GM12878 (cell line): ENCODE measurements at places on chromosomes 13 and 19.

GRCh38 chr13:90719461-90719860 lies 628.0 kb upstream of the MIR17HG start:
- DNase-seq, result no peak

DNA sequence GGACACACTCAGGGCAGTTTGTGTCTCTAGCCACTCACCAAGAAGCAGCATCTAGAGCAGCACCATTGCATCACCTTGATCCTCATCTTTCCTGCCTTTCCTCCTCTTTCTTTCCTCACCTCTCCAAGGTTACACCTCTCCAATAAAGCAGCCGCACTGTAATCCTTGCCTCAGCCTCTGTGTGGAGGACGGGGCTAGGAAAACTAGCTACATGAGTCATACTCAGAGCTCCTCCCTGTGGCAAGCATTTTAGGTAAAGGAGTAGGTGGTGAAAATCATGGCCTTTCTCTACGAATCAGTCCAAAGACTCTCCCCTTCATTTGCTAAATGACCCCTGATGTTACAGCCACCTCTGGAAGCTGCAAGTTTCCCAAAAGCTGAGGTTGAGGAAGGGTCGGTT lies 108.9 kb downstream of the DNAJC15 start:
- no peak for DNase-seq

DNA sequence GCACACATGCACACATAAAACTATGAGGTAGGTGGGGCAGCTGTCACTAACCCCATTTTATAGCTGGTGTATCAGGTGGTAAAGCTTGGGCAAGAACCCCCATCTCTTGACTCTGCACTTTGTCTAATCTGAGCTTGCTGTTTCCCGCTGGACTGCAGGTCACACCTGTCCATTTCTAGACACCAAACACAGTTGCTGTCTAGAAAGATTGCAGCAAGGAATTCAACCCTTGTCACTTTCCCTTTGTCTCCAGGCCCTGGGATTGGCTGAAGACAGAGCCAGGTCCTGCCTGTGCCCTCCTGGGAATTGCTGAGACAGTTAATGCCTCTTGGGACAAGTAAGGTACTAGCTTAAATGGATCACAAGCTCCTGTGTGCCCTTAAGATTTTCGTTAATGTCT lies 83.8 kb downstream of the RNASEH2B start:
- DNase-seq, result no peak

- DNase-seq, result no peak
These were observed 25.7 kb upstream of the FREM2 start for GRCh38 chr13:38661010-38661675.

DNA sequence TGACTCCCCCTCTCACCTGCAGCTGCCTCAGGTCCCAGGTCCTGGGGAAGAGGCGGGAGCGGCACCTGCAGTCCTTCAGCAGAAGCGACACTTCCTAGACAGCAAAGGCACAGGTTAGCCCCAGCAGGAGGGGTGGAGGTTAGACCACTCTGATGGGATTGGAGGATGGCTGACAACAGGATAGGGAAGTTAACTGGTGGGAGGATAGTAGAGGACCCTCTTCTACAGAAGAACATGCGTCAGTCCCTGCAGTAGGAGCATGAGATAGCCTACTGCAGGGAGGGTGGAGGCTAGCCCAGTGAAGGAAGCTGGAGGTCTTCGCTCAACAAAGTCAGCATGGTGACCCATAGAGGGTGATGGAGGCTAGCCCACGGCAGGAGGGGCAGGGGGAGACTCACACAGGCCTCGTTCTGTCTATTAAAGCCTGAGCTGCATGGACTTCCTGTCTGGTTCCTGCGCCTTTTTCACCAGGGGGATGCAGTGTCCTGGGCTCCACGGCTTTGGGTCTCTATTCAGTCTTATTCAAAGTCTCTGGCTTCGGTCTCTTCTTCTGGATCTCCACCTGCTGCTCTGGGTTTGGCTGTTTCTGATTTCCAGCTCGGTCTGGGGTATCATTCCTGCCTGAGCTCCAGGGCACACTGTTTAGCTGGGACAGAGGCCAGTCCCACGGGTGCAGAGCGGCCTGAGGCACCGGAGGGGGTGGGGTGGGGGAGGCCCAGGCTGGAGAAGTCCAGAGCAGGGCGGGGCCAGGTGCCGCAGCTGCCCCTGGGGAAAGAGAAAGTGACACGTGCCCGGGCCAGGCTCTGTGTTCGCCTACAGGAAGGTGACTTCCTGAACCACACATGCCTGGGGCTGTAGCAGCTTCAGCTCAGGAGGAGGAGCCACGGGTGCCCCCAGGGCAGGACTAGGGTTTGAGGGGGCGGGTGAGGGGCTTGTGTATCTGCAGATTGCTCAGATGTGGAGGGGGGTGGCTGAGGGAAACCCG lies 7.3 kb downstream of the IFNL3 start:
- DNase-seq, result peak; percentile 45

DNA sequence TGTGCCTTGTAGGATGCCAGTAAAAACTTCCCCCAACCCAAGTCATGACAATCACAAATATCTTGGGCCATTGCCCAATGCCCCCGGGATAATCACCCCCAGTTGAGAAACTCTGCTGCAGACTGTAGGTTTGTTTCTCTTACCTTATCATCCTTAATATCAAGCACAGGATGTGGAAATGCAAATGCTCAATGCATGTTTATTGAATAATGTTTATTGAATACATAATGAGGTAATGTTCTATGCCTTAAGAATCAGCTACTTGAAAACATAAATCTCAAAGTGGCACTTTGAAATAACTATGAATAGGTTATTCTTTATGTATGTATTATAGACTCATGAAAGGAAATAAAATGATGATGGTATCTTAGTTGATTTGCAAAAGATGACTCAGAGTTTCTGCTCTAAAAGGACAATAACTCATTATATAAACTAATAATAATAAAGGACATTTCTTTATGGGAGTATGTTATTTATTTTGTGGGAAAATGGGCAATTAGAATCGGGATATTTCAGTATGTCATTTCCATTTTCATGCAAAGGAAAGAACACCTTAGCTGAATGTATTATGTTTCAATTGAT lies 414.2 kb downstream of the EFNB2 start:
- no peak for DNase-seq

DNA sequence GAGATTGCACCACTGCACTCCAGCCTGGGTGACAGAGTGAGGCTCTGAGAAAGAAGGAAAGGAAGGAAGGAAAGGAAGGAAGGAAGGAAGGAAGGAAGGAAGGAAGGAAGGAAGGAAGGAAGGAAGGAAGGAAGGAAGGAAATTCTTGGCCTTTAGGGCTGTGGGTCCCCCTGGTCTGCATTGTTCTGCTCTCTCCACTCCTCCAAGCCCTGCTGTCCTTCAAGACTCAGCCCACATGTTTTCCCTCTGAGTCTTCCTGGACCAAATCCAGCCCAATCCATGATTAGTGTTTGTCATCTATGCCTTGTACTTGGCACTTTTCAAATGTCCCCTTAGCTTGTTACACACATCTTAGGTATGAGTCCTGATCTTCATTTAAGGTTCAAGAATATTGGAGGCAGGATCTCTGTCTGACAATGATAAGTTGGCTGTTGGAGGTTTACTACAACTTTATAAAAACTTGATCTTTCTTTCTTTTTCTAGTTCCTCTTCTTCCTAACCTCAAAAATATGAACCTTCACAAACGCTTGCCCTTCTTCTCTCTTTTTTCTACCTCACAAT lies 48.8 kb upstream of the INTS6 start:
- DNase-seq, result no peak

GRCh38 chr13:94298346-94298745 lies 181.1 kb downstream of the DCT start:
- DNase-seq, result no peak

DNA sequence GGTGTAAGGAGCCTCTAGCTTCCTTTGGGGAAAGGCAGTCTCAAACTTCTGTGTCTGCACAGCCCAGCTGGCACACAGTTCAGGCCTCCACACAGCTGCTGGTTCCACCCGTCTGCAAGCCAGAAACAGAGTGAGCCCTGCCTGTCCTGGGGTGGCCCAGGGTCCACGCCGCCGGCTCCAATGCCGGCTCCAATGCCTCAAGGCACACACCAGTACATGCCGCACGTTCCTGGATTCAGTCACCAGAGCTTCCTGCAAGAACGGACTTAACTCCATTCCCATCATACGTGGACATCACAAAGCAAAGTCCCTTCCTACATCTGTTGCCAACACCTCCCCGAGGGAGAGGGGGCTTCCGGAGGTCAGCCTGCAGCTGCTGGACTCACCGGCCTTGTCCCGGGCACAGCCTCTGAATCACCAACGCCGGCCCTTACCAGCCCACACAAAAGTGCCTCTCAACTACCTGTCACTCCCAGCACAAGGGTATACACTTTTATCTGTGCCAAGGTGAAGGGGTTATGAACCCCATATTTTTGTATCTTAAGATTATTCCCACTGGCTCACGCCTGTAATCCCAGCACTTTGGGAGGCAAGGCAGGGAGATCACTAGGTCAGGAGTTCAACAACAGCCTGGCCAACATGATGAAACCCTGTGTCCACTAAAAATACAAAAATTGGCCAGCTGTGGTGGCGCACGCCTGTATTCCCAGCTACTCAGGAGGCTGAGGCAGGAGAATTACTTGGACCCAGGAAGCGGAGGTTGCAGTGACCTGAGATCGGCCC lies 8.5 kb downstream of the SH3GL1 start:
- DNase-seq, result no peak

DNA sequence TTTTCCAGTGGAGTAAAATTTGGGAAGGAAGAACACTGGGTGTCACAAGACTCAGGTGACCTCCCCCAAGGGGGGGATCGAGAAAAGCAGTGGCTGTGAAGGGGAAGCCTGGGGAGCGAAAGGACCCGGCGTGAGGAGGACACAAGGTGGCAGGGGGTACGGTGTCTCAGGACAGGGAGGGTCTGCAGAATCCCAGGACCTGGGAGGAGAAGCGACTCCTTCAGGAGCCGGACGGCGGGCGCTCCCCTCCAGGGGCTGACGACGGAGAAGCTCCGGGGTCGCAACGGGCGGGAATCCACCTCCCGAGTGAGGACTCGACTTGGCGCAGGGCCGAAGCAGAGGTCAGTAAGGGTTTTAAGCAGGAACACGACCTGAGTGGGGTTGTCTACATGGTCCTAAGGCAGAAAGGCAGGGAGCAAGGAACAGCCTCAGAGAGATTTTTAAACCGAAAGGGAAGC lies 529 bp downstream of the ZNF836 start:
- DNase-seq, result no peak

DNA sequence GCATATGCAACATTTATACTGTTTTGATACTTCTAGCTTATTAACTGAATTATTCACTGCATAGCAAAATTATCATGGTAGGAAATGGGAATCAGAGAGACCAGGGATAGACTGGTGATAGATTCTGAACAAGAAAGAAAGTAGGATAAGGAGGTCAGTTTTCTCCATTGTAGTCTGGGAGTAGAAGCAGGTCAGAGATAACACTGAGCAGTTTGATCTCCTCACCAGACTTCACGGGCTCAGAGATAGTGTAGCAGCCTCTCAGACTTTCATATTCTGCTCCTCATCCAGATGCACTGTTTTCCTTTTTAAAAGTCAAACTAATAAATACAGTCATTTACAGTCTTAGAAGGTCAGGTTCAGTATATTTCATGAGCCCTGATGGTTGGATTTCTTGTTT lies 56.0 kb upstream of the MYO16 start:
- no peak for DNase-seq

DNA sequence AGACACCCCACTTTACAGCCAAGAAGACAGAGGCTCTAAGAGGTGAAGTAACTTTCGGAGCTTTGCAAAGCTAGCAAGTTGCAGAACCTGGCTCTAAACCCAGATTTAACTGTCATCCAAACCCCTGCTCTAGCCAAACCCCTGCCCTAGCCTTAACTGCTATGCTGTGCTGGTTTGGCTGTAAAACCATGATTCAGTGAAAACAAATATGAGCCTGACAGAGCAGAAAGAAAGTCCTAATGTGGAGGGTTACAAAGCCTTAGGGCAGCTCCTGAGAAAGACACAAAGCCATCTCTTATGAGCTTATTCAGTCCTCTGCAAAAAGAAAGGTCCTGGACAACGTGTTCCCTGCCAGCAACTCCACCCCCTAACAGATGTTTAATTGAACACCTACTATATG lies 172.8 kb downstream of the KATNAL1 start:
- DNase-seq, result no peak

DNA sequence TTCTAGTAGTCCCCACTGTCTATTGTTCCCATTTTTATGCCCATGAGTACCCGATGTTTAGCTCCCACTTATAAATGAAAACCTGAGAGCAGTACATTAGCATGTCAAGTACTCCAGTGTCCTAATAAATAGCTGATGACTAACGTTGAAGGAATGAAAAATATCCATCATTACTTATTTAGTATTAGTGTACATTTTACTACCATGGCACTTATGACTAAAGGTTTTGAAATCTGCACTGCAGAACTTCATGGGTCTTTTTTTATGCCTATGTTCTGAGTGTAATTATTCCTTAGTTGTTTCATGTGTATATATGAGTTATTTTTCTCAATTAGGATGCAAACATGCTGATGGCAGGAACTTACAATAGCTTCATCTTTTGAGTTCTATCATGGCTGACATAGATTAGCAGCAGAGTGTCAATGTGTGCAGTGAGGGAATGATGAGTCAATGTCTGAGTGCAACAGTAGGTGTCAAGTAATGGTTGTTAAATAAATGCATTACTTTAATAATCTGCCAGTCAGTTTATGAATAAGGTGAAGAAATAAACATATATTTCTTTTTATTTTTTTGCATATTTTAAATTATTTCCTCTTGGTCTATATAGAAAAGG lies 188.4 kb downstream of the ITGBL1 start:
- no peak for DNase-seq

DNA sequence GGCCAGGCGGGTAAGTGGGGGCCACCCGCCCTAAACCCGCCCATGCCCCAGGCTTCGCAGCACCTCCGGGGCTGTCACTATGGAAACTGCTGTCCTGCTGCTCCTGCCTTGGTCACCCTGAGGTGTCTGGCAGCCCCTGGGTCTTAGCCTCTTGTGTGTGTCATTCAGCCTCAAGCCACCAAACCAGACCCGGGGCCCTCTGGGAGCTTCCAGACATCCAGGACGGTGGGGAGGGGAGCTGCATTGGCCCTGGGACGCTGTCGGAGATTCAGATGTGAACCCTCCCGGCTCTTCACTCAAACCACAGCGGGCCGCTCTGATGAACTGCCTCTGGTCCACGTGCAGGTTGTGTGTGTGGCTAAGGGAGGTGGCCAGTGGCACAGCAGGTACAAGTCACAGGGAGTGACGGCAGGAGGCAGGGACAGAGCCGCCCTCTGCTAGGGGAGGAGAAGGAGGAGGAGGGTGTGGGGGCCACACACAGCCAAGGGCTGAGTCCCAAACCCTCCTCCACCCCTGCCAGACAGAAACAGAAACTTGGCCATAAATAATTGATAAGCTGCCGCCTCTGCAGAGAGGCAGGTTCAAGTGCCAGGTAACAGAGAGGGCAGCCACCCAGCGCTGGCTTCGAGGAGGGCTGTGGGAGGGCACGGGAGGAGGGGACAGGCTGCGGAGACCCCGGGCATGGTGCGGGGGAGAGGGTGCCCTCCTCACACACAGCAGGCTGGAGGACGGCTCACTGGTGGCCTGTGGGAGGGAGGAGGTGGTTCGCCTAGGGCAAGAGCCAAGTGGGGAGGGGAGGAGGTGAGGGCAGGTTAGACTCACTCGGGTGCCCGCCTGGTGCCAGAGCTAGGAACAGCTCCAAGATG lies 8.0 kb downstream of the NANOS3 start:
- no peak for DNase-seq

DNA sequence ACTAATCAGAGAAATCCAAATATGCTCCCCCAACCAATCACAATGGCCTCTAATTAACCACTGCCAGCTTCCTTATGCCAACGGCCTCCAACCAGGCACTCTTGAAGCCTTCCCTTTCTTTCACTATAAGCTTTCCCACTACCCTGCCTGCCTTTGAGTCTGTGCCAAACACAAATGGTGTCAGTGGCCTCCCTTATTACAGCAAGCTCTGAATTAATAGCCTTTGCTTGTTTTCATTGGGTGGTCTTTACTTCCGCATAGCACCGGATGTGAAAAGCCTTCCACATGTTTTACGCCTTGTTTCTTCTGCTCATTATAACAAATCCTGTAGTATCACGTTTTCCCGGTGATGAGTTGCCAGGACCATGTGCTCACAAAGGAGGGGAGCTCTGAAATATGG lies 1.4 kb upstream of the EDDM13 start:
- DNase-seq, result no peak
